ENCODE measurements at places on chromosomes 12 and 14. TPM values are rescaled to one million over a fixed set of nuclear protein-coding genes. Genes with fewer than 3 reads are reported as not detected.

The SERPINA6 gene
- total RNA-seq: not detected

GRCh38 chr14:75156901-75157300 is 19.5 kb downstream of the TMED10 start:
- DNase-seq: no peak

- peak; percentile 79 for DNase-seq
These were observed 783 bp downstream of the CORO1C start for GRCh38 chr12:108730365-108731104.

GRCh38 chr12:48022180-48022521 is 17.9 kb upstream of the COL2A1 start:
- DNase-seq: no peak

DNA sequence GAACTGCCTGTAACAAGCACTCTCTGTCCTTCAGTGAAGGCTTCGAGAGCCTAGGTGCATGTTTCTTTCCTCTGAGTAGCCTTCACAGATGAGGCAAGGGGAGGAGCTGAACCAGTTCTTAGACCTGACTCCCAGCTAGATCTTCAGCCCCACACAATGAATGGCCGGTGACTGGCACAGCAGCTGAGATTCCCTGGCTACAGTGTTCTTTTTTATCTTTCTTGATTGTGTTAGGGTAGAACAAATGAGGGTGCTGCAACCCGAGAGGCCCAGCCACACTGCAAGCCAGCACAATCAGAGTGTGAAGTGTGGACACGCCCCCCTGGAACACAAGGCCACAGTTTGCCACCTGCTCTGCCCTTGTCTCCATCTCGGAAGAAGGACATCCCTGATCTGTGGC is 19.1 kb upstream of the COL2A1 start:
- no peak for DNase-seq

GRCh38 chr12:86261142-86261541 is 5.0 kb upstream of the MGAT4C start:
- DNase-seq: no peak

All from G401 (cell line).